ENCODE measurements at places on chromosomes 16 and 17. TPM values are rescaled to one million over a fixed set of nuclear protein-coding genes. Genes with fewer than 3 reads are reported as not detected.

DNA sequence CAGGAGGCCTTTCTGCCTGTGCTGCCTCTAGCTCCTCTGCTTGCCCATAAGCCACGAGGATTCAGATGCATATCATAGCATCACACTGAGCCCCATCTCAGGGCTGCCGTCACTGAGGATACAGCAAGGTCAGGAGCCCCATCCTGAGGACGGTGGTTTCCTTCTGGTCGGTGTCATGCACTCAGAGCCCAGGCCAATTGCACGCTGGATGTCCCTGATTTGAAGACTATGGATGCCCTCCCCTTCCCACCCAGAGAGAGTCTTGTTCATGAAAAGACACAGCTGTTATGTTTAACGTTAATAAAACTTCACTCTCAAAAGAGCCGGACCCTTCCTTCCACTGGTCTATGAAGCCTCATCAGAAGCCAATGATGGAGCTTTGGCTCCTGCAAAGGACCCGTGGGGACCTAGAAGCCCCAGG lies 19.9 kb downstream of the COTL1 start:
- DNase-seq = no peak

- no peak for DNase-seq
These were observed 2.1 kb downstream of the TRAF4 start for GRCh38 chr17:28745786-28746411.

KCNH6 gene
- not detected for polyA plus RNA-seq

KRT20 gene
- 0.14 TPM for polyA plus RNA-seq

- no peak for DNase-seq
These were observed 8.9 kb upstream of the THUMPD1 start for GRCh38 chr16:20750558-20750957.

DNA sequence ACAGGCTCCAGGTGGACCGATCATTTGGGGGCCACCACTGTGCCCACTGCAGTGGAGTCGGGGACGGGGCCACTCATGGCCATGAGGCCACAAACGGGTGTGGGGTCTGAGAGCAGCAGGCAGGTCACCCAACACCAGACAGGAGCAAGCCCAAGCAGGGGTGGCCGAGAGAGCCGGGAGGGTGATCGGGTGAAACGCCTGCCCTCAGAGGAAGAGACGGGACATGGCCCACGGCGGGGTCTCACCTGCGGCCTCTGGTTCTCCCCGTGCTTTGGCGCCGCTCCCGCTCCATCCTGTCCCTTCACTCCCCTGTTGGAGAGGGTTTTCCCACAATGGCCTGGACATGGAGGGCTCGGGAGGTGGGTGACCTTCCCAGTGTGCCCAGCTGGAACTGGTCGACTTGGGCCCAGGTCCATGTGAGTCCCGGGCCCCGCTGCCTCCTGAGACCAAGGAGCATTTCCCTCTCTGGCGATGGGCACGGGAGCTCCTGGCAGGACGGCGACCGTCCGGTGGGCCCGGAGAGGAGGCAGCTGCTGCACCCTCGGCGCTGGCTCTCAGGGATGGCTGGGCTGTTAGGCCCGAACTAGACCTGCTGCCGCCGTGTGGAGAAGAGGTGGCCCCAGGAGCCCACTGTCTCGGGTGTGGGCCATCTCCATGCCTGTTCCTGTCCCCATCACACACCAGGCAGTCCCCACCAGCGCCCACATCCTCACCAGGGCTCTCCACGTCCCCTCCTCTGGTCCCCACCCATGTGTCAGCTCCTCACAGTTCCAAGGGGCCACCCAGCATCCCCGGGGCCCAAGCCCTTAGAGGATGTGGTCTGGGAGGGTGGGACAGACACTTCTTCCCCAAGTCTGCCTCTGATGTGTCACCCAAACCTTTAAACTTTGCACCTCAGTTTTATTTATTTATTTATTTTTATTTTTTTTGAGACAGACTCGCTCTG lies 13.4 kb upstream of the BAHCC1 start:
- no peak for DNase-seq

TAC4 gene
- 1.0 TPM for polyA plus RNA-seq

- DNase-seq = no peak
These were observed 1.4 kb upstream of the RAC3 start for GRCh38 chr17:82029990-82030469.

MED31 gene
- 24.1 TPM for polyA plus RNA-seq

PKD1 gene
- 98.4 TPM for polyA plus RNA-seq

DNA sequence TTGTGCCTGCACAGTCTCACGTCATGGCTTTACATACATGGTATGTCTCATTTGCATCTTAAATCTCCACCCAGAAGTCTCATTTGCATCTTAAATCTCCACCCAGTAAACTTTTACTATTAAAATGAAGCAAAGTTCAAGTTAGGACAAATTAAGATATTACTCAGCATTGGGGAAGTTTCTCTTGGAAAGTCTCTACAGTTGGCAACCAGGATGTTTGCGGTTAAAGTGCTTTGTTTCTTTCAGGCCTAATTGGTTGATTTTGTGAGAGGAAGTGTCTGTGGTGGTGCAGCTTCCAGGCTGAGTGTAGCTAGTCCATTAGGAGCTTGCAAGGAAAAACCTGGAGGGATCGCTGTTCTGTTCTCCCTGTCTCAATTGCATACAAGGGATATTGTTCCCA lies 1373.3 kb upstream of the GOT2 start:
- DNase-seq = no peak

- DNase-seq = no peak
These were observed 10.9 kb upstream of the IL34 start for GRCh38 chr16:70635336-70636016.

DNA sequence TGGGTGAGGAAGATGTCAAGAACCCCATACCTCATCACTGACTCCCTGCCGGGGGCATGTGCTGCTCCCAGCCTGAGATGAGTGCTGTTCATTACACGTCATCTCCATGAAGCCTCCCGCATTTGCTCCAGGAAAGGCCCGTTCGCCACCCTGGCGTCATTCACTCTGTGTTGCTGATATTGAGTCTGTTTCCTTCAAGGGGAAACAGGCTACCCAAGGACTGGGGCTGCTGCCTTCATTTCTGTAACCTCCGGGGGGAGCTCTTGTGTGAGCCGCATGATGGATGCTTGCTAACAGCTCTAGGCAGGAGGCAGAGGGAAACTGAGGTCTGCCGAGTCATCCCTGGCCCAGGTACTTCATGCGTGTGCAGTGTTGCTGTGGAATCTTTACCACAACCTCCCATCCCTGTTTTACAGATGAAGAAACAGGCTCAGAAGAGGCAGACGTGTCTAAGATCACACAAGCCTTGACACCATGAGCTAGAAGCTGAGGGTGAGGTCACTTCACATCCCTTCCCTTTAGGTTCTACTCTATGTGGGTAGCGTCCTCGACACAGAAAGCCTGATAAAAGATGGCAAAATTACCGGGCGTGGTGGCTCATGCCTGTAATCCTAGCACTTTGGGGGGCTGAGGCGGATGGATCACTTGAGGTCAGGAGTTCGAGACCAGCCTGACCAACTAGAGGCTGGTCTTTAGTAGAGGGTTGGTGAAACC lies 3.5 kb upstream of the ARMC5 start:
- no peak for DNase-seq

GRCh38 chr17:81833921-81834830 lies 674 bp downstream of the PPP1R27 start:
- DNase-seq = no peak

GRCh38 chr16:27289669-27290068 lies 21.1 kb upstream of the NSMCE1 start:
- DNase-seq = no peak

- peak; percentile 60 for DNase-seq
These were observed 30.0 kb downstream of the B9D1 start for GRCh38 chr17:19332371-19333131.

CCDC40 gene
- polyA plus RNA-seq = 4.9 TPM

DNA sequence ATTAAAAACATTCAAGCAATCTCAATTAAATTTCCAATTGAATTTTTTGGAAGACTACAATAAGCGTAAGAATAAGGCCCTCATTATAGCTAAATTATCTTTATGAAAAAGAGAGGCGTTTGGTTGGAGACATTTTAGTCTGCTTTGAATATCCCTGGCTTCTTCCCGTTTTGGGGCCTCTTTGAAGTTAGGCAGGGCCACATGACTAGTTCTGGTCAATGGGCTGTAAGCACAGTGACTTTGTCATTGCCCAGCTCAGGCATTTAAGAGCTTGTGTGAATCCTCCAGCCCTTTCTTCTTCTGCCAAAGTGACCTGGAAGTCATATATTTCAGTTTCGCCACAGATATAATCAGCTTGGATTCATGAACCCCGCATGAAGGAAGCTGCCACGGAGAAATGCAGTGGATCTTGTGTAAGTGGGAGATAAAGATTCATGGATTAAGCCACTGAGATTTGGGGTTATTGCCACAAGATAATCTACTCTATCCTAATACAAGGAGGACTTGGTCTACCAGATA lies 21.7 kb upstream of the UBTF start:
- DNase-seq = no peak

DNA sequence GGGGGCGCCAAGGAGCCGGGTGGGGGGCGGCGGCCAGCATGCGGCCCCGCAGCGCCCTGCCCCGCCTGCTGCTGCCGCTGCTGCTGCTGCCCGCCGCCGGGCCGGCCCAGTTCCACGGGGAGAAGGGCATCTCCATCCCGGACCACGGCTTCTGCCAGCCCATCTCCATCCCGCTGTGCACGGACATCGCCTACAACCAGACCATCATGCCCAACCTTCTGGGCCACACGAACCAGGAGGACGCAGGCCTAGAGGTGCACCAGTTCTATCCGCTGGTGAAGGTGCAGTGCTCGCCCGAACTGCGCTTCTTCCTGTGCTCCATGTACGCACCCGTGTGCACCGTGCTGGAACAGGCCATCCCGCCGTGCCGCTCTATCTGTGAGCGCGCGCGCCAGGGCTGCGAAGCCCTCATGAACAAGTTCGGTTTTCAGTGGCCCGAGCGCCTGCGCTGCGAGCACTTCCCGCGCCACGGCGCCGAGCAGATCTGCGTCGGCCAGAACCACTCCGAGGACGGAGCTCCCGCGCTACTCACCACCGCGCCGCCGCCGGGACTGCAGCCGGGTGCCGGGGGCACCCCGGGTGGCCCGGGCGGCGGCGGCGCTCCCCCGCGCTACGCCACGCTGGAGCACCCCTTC lies 484 bp downstream of the FZD2 start:
- peak; percentile 84 for DNase-seq
